Stimulated activated CD8-positive, alpha-beta memory T cell treated with anti-CD3 and anti-CD28 coated beads, Interleukin-15, amount 100 ng/mL, for 48 hours (primary cell): ENCODE measurements at places on chromosomes 5 and 9.

- no peak for DNase-seq
Measured at GRCh38 chr5:160788102-160788660, 63.8 kb downstream of the ATP10B start.

GRCh38 chr9:77648234-77649108 lies at the start of gene GNA14:
TSS of gene GNA14 (minus strand) at chr9:77648322. CDS start at chr9:77647793, 529 bp downstream.
- DNase-seq: no peak

DNA sequence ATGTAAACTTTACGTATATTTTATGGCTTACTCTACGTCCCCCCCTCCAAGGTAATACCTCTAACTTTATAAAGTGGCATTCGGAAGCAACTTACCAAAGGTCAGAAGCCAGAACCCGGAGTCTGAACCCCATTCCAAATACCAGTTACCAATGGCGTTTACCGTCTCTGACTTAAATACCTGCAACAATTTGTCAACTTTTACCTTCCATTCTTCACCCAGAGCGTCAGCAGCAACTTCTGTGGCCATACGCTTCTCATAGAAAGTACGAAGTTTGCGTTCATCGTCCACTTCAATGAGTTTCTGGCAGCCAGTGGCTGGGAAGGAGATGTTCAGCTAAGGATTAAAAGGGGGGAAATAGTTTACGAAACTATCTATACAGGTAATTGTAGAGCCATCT lies 753 bp downstream of the RPS6 start:
- DNase-seq: no peak

DNA sequence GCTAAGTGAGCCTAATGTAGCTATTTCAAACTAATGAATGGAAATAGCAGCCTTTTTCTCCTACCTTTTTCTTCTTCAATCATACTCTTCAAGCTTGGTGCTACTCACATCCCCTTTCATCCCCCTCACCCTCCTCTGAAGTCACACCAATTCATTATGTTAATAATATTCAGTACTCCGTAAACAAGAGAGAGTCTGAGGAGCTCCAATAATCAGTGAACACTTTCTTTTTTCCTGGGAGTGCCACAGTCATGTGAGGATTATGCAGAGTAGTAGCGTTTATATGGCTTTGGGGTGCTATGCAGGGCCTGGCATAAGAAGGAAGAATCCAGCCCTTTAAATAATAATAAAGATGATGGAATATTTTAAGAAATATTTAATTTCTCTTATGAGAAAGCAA lies 354.3 kb upstream of the CTNND2 start:
- DNase-seq: no peak

DNA sequence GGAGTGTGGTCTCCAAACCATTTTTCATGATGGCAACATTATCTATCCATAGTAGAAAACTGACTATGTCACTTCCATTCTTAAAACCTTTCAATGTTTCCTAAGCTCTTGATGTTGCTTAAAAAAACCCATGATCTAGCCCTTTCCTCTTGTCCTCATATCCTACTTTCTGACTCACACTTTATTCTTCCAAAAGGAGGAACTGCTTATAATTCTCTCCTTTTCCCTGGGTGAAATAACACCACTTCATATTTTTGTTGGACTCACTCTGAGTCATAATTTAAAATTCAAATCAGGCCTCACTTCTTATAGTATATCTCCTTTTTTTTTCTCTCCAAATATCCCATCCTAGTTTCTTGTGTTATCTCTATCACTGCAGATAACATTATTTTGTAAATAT lies 513.9 kb downstream of the MAN2A1 start:
- no peak for DNase-seq

- DNase-seq: no peak
Measured at GRCh38 chr5:84438456-84438855, 53.8 kb upstream of the EDIL3 start.

GRCh38 chr5:63931836-63932235 lies 30.4 kb downstream of the HTR1A start:
- DNase-seq: no peak

- no peak for DNase-seq
Measured at GRCh38 chr5:120769312-120769872, 305.3 kb downstream of the PRR16 start.

GRCh38 chr9:105244734-105245028 lies 230 bp downstream of the SLC44A1 start:
- DNase-seq: no peak

DNA sequence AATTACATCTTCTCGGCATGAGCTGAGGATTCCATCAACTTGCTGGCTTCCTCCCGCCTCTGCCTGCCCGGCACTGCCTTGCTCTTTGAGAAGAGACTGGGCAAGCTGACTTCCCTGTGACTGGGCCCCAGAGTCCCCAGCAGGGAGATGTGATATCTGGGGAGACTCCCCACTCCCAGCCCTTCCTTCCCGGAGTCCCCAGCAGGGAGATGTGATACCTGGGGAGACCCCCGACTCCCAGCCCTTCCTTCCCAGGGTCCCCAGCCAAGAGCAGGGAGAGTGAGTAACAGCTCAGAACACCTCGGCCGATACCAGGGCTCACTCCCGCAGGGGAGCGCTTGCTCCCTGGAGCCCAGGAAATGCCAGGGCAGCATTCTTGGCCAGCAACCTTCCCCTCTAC lies 90.1 kb upstream of the NEURL1B start:
- DNase-seq: no peak

DNA sequence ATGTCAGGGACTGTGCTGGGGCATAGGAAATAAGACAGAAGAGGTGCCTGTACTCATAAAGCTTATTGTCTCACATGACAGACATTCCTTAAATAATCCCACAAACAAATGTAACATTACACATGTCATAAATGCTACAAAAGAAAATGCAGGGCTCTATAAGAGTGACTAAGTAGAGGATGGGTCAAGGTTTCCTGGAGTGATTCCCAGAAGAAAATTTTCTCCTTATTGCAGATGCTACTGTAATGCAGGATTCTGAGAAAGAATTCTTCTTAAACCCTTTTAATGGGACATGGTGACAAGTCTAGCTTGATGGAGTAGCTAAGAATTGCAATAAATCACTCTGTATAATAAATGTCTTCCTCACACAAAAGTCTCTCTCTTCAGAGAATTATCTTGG lies 55.7 kb downstream of the SH3TC2 start:
- no peak for DNase-seq

GRCh38 chr9:121651295-121652020 lies at the start of gene DAB2IP:
TSS of gene DAB2IP (plus strand) at chr9:121651634. CDS start at chr9:121651776, 142 bp downstream.
- DNase-seq: no peak

DNA sequence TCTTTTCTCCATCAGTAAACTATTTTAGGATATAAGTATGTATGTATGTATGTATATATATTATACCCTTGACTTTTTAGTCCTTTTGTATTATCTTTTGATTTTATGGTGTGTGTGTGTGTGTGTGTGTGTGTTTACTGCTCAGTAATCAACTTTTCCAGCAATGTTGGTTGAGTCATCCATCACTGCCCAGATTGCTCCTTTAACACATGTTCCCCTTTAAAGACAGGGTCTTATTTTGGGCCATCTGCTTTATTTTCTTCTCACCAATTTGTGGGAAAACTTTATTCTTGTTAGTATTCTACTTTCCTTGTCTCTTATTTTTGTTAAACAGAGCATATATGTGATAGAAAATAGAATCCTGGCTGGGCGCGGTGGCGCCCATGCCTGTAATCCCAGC lies 28.1 kb downstream of the ANKRD33B start:
- DNase-seq: no peak

GRCh38 chr5:173333925-173334661 lies 5.9 kb upstream of the STC2 start:
- no peak for DNase-seq

- DNase-seq: no peak
Measured at GRCh38 chr9:3827175-3827574, 301.4 kb upstream of the RFX3 start.

DNA sequence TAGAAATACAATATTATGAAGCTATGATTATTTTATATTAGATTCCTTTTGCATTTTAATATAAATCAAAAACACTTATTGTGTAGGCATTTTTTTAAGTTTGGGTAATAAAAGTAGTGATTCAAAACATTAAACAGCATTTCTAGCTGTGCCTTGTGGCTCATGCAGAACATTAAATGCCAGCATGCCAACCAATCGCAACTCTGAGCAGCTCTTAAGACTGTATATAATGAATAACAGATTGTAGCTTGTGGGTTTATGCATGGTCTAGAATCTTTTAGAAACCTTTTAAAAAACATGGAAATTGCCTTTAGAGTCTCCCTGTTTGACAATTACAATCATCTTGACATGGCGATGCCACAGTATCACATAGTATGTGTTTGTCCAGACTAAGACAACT lies 903.8 kb downstream of the EFNA5 start:
- no peak for DNase-seq

DNA sequence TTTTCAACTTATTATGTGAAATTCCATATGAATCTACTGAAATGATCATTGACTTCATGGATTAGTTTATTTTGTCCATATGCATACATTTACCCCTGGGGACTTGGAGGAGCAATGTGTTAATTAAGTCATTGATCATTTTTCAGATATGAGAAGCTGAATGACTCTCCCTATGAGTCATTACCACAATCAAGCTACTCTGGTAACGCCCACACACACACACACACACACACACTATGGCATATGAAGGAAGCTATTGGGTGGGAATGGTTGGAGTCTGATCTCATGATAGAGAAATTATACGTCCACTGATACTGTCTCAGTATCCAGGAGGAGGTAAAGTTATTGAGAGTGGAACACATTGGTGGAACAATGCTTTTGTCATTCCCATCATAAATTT lies 528.9 kb downstream of the AGTPBP1 start:
- no peak for DNase-seq

DNA sequence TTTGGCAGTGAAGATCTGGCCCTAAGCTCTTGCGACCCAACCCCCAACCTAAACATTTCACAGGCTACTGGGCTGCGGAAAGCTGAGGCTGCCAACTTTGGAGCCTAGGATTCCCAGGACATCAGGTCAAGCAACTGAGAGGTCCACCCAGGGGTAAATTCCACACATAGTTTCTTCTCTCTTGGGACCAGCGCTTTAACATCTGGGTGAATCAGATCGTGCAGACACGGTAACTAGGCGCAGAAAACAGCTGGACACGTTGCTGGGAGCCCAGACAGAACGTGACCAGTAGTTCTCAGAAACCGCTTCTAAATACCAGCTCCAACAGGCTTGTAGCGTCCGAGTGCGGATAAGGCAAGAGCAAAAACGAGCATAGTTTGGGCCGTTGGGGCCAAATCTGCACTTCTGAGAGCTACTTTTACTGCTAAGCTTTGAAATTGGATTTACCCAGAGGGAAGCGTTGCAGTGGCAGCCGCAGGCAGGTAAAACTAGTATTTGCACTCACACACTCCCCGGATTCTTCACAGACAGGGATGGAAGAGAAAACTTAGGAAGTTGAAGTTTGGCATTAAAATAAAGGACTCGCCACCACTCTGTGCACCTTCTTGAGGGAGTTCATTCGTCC lies 11.8 kb downstream of the ITGA1 start:
- no peak for DNase-seq

GRCh38 chr9:27453860-27454553 lies 70.1 kb upstream of the IFNK start:
- no peak for DNase-seq

- no peak for DNase-seq
Measured at GRCh38 chr5:141978389-141978788, 9.5 kb downstream of the RNF14 start.

GRCh38 chr9:129995409-129996160 lies 47.4 kb downstream of the FNBP1 start:
- DNase-seq: no peak

DNA sequence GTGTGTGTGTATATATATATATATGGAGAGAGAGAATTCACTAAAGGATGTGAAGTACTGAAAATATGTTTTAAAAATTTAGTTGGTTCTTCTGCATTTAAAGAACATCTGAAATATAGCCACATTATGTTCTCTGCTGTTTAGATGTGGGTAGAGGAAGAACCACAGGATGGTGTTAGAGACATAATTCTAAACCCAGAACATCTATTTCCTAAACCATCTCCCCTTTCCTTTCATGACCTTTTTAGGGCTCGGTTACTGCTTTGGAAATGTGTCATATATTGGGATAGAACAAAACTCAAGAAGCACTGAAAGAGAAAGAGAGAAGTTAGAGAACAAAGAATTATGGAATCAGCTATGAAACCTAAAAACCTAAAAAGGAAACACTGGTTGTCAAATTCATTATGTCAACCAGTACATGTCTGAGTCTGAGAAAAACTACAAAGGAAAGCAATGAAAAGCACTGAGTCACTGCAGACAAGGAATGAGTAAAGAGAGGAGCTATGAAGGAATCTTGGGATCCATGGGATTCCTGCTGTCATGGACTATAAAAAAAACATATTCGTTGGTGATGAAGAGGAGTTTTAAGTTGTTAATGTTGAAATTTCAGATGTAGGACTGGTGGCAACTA lies 28.4 kb downstream of the SLC12A2 start:
- DNase-seq: no peak

DNA sequence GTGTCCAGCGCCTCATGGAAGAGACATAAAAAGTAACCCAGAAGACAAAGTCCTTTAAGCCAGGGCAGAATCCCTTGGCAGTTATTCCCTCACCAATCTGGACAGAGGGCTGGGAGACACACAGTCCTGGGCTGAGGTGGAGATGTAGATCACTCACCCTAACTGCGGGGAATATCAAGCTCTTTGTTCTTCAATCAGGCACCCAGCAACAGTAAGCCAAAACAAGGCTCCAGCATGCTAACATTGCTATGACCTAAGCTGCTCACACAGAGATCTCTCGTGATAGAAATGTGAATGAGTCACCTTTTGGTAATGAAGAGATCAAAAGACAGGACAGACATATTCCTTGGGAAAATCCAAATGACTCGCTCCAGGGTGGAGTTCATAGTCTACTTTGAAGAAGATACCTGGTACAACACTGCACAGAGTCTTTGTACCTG lies 101.3 kb downstream of the FBN2 start:
- DNase-seq: no peak

- DNase-seq: no peak
Measured at GRCh38 chr9:87263291-87263690, 234.4 kb upstream of the DAPK1 start.

GRCh38 chr9:136091582-136092352 lies 3.3 kb downstream of the NACC2 start:
- no peak for DNase-seq

DNA sequence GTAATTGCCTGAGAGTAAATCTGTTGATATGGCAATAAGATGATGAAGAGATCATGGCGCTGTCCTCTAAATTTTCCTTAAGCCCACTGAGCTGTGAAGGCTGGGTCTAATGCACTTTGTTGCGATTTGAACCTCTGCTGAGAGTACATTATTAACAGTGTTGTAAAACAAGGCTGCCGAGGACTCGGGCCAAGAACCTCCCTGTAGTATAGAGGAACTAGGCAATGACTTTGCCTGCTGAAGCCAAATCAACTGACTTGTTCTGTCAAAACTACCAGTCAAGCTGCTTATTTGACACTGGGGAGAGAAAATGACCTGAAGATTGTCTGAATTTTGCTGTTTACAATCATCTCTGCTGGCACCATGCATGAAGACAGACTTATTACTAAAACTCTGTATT lies 1154.7 kb downstream of the DTWD2 start:
- no peak for DNase-seq
